NCI-H1436 treated with DMSO at 0.1 percent for 48 hours (cell line): ENCODE measurements at places on chromosomes 7 and 10.

- no peak for DNase-seq
Measured at GRCh38 chr10:72697716-72698115, 5.8 kb downstream of the MCU start.

GRCh38 chr10:89173075-89173474 is 34.0 kb downstream of the CH25H start:
- no peak for DNase-seq

DNA sequence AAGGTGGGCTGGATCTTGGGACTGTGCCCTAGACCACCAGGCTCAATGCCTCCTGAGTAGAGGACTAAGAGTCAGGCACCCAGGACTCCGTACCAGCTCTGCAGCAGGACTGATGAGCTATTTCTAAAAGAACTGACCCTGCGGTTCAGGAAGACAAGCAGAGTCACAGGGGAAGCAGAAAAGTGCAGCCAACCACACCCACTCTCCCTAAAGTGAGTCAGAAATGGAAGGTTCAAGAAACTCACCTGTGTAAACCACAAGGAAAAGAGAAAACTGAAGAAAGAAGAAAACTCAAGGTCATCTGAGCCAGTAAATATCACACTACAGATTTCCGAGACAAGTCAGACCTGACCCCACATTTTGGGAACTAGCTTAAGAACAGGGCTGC is 2.5 kb downstream of the PARP12 start:
- DNase-seq = no peak

GRCh38 chr10:28996947-28997551 is 291.8 kb upstream of the LYZL1 start:
- DNase-seq = no peak

DNA sequence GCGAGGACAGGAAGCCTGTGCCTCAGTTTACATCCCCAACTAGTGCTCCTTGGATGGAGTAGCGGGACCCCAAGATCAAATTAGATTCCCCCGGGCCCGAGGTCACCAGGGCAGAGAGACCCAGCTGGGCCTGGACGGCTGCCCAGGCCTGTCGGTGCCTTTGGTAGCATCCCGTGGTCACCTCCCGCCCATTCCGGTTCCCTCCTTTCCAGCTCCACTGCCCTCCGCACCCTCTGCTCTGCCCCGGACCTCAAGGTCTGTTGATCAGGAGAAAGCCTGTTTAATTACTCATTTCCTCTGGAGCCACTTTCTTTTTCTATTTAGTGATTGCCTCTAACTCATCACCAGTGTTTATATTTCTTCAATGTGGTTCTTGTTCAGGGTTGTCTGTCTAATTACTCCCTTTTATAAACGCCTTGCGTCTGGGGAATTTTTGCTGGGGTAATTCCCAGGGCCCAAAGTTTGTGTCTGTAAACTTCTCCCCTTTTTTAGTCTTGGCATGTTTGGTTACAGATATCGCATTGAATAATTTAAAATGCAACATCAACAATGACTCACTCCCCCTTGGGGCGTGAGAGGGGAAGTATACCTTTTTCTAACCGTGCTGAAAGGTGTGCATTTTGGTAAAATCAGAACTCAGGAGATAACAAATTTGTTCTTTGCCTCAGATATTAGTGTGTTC is 1.9 kb downstream of the FOXK1 start:
- no peak for DNase-seq

DNA sequence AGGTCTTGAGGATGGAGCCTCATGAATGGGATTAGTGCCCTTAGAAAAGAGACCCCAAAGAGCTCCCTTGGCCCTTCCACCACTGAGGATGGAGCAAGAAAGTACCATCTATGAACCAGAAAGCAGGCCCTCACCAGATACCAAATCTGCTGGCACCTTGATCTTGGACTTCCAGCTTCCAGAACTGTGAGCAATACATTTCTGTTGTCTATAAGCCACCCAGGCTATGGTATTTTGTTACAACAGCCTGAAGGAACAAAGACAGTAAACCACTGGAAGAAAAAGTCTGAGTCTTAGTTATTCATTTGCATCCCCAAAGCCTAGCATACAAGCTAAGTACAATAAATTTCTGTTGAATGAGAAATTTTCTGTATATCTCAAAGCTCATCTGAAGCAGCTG is 37.9 kb upstream of the TNS3 start:
- no peak for DNase-seq

DNA sequence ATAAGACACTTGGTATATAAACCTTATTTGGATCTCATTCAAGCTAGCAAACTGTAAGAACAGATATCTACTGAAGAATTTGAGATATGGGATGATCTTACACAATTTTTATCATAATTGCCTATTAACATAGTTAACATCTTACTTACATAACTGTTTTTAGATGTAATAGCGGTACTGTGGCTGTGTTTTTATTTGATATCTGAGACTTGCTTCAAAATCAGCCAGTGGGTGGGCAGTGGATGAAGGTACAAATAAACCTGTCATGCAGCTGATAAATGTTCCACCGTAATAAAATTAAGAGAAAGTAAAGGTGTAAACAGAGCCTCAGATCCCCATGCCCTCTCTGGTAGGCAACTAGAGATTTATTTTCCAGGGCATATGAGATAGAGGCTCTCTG is 28.4 kb upstream of the PTPRN2 start:
- DNase-seq = no peak

DNA sequence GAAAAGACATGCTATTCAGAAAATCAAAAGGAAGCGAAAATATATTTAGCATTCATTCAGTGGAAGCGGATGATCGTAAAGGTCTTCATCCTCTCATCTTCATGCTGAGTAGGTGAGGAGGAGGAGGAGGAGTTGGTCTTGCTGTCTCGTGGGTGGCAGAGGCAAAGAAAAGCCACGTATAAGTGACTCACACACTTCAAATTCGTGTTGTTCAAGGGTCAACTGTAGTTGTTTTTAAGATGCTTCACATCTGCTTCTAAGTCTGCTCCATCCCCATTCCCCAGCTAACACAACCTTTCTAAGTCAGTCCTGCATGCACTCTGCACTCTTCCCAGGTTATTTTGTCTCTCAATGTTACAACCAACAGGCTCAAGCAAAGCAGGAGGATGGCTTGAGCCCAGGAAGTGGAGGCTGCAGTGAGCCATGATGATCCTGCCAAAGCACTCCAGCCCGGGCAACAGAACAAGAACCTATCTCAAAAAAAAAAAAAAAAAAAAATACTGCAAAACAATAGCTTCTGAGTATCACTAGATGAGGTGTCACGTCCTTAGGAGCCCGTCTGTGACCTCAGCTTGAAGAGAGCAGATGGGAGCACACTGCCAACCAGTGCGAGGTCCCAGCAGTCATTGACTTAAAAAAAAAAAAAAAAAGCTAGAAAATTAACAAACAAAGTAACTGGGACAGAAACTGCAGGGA is 70.5 kb downstream of the SFMBT2 start:
- no peak for DNase-seq

DNA sequence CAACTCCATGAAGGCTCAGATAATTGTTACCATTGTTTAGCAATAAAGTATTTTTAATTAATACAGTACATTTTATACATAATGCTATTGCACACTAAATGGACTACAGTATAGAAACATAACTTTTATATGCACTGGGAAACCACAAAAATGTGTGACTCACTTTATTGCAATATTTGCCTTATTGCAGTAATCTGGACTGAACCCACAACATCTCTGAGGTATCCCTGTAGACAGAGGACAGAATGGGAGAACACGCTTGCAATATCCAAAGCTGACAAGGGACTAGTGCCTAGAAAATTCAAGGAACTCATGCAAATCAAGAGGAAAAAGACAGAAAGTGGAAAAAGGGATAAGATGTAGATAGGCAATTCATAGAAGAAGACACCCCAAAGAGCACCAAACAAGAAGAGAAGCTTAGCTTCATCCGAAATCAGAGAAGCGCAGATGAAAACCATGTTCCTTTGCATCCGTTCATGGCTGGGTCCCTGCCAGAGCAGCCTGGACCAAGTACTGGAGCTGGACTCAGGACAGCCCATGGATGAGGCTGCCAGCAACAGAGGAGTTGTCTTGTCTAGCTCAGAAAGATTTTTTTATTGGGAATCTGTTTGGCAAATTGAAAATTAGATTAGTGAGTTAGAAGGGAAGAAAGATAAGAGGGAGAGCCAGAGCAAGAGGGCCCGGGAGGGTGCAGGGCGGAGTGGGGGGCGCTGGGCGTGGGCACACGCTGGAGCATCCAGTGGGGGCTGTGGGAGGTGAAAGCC is 16.0 kb upstream of the GALNTL5 start:
- DNase-seq = no peak

GRCh38 chr7:72222136-72222535 is 190.0 kb downstream of the CALN1 start:
- no peak for DNase-seq

DNA sequence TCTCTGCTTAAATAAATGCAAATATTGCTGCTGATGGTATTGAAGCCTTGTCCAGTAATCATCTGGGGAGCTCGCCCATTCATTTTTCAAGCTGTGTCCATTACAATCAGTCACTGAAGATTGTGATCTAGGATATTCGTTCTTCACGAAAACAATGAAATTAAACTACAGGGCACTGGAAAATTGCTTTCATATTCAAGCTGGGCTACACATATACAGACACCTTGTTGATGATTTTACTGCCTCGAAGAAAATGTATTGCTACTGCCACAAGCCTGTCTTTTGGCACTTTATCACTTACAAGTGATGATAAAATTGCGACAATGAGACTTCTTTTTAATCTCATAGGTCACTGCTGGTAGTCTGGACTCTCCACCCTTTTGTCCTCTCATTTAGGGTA is 100.0 kb upstream of the MINDY3 start:
- no peak for DNase-seq

DNA sequence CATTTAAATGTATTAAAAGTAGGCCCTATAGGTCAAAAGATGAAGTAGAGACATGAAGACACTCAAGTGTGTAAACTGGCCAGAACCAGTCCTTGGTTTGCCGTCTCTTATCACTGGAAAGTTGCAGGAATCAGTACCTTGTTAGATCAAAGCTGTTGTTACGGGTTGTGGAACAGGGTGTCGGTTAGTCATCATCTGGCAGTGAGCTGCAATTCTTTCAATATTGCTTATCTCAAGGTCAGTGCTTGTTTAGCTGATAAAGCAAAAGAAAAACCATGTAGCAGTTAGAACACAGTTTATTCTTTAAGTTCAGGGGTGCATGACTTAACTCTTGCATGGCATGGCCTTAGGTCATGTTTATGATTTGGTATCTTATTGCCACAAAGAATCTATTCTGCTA is 10.0 kb upstream of the SLC13A1 start:
- DNase-seq = no peak

DNA sequence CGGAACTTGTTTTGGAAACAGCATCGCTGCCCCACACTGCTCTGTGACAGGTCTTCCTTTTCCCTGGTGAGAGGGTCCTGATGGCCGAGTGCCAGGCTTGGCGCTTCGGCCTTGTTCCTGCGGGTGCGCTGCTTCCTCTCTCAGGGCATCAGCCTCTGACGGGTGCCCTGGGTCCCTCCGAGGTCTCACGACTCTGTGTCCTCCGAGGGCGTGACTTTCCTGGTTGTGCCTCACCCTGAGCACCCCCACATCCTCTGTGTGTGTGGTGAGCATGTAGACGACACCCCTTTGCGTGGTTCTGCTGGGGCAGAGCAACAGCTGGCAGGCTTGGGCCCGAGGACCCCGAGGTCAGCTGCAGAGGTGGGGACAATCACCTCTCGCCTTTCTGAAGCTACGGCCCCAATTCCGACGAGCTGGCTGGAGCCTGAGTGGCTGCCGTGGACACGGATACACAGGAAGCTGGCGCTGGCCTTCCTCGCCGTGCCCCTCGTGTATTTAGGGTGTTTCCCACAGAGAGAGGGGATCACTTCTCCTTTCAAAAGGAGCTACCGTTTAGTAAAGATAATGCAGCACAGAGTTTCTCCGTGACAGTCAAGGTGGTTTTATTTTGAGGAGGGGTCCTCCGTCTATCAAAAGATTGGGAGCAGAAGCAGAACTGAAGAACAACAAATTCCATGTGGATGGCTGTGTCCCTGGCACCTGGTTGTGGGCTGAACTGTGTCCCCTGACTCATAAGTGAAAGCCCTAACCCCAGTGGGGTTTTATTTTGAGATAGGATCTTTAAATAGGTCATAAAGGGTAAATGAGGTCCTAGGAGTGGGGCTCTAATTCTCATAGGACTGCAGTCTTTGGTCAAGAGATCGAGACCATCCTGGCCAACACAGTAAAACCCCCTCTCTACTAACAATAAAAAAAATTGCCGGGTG is 36.2 kb upstream of the PITRM1 start:
- DNase-seq = no peak

GRCh38 chr7:93921607-93922566 is at the start of gene GNG11:
GNG11 (plus strand) TSS chr7:93921735; CDS start chr7:93922138, 403 bp downstream.
- DNase-seq = no peak

- no peak for DNase-seq
Measured at GRCh38 chr7:16708980-16709379, 44.6 kb upstream of the TSPAN13 start.

GRCh38 chr7:28348636-28349035 is 63.7 kb upstream of the CREB5 start:
- DNase-seq = no peak

- peak; percentile 11 for DNase-seq
Measured at GRCh38 chr10:74293686-74294371, 142.8 kb downstream of the ADK start.

GRCh38 chr10:7523656-7524055 is 112.8 kb upstream of the SFMBT2 start:
- no peak for DNase-seq

DNA sequence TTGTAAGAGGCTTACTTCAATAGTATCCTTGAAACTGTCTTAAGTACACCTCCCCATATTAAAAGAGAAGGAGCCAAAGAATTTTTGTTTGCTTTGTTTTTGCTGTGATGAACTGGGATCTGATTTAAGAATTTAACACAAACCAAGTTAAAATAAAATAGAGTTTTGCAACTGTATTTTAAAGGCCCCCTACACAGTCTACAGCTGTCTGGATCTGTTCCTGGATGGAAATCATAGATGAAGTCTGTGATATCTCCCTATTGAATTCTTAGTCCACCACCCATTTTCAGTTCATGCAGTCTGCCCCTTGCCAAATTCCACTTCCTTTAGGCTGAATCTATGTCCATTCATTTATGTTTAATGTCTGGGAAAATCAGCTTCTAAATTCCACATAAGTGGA is 169.8 kb upstream of the MEOX2 start:
- DNase-seq = no peak

GRCh38 chr7:46784732-46785131 is 797.2 kb downstream of the TNS3 start:
- no peak for DNase-seq

- DNase-seq = no peak
Measured at GRCh38 chr7:20229646-20230500, 12.7 kb upstream of the MACC1 start.

DNA sequence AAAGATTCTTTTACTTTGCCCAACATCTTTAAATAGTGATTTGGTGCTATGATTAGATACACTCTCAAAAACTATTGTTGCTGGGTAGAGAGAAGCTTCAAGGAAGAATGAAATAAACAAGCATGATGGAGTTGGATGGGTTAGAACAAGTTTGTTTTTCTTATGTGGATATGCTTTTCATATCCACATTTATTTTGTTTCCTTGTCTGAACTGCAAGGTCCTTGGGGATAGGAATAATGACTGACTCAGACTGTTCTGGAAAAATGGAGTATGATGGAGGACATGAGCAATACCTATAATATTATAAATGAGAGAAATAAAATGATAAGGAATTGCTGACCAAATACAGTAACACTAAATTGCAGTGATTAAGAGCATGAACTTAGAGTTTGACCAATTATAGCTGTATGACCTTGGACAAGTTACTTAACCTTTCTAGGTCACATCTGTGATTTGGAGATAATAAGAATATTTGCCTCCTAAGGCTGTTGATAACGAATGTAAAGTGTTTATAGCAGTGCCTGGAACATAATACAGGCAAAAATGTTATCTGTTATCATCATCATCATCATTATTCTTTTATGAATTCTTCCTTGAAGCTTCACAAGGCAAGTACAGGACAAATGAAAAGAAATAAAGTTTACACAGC is 847.5 kb downstream of the LRMDA start:
- no peak for DNase-seq
